Natural killer cell (primary cell): ENCODE measurements at places on chromosomes 16 and 17.
A peak's percentile ranks its signal among the peaks of the same experiment; 100 is the strongest.

GRCh38 chr16:3938843-3939624 lies 58.5 kb upstream of the CREBBP start:
- DNase-seq, result peak; percentile 83

GRCh38 chr16:81770008-81770407 lies 9.1 kb upstream of the PLCG2 start:
- peak; percentile 43 for DNase-seq

GRCh38 chr17:78956254-78956653 lies 23.5 kb downstream of the LGALS3BP start:
- DNase-seq, result no peak

DNA sequence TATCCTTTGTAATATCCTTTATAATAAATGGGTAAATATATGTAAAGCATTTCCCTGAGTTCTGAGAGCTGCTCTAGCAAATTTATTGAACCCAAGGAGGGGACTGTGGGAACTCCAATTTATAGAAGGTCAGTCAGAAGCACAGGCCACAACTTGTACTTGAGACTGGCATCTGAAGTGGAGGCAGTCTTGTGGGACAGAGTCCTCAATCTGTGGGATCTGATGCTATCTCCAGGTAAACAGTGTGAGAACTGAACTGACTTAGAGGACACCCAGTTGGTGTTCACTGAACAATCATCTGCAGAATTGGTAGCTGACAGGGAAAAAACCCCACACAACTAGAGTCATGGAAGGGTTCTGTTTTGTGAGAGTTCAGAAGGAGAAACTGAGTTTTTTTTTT lies 34.0 kb downstream of the AKAP10 start:
- DNase-seq, result no peak

GRCh38 chr17:74197801-74198200 lies 5.7 kb upstream of the RPL38 start:
- DNase-seq, result no peak

DNA sequence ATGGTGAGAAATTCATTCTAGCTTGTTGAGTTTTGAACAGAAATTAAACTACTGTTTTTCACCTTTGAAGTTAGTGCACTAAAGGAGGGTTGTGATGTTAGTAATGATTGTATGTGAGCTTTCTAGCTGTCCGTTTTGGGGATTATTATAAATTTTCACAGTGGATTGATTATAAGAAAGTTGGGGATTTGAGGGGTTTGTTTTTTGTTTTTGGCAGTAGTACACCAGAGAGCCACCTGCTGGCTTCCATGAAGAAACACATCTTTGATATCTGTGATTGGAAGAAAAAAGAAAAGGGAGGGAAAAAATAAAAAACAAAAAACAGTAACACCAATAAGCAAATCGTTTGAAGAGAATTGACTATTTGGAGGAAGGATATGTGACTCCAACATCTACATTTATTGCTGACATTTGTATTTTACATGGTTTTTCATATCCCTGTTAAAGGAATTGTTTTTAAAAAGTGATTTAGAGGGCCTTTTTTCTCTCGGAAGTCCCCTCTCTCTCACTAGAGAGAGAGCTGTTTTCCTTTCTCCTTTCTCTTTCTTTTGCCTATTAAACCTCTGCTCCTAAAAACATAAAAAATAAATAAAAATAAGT lies 1469.5 kb upstream of the GOT2 start:
- no peak for DNase-seq

- DNase-seq, result no peak
These were observed 17.0 kb upstream of the NAGS start for GRCh38 chr17:43987131-43988021.

DNA sequence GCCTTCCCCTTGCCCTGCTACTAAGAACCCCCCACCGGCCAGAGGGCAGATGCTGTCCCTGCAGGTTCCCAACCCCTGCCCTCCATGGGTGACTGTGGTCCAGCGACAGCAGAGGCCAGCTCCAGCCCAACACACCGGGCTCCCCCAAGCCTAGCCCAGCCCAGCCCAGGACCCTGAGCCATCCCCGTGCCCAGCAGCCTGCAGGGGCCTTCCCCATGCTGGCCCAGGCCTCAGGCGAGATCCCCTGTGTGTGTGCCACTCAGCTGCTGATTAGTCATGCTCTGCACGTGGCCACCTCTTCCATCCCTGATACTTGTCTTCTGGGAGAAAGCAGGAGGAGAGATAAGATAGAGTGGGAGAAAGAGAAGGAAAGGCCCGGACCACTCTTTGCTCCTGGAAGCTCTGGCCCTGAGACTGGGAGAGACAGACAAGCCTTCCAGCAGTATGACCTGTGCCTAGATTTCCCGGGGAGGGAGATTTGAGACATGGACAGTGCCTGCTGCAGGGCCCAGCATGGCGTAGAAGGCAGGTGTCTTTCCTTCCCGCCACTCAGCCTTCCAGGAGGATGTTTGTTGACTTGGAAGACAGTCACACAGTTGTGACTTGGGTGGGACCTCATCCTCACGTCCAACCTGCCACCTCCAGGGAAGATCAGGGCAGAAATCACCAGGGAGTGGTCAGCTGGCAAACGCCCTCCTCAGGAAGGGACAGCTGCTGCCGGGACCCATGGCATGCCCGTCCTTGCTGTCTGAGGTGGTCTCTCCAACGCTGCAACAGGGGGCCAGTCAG lies 41.3 kb upstream of the RASD1 start:
- DNase-seq, result no peak

GRCh38 chr16:66364117-66364958 lies 2.2 kb upstream of the CDH5 start:
- DNase-seq, result no peak

DNA sequence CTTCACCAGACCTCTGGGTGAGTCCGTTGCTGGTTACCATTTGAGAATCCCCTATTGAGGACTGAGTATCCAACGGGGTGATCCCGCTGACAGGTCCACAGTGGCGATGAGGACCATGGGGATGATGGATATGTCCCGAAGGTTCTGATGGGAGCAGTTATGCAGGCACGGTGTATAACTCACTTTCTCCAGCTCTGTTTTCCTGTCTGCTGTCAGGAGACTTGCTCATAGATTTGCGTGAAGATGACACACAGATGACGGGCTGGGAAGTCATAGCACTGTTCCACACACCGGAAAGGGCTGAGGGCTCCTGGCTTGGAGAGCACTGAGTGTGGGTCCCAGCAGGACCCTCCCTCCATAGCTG lies 22.2 kb upstream of the ADCY7 start:
- no peak for DNase-seq

DNA sequence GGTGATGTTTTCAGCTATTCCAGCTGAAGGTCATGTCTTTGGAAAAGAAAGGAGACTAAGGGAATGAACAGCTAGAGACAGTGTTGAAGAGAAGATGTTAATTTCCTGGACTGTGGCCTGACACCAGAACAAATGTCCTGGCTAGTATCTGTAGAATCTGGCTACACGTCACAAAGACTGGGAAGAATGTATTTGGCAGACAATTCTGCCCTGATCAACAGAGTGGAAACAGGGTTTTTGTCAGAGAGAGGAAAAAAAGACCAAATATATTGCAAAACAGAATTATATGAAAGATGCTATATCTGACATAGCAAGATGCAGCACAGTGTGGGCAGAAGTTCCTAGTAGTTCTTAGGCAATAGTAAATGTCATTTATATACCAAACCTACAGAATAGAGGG lies 17.0 kb upstream of the ANKFN1 start:
- DNase-seq, result no peak

DNA sequence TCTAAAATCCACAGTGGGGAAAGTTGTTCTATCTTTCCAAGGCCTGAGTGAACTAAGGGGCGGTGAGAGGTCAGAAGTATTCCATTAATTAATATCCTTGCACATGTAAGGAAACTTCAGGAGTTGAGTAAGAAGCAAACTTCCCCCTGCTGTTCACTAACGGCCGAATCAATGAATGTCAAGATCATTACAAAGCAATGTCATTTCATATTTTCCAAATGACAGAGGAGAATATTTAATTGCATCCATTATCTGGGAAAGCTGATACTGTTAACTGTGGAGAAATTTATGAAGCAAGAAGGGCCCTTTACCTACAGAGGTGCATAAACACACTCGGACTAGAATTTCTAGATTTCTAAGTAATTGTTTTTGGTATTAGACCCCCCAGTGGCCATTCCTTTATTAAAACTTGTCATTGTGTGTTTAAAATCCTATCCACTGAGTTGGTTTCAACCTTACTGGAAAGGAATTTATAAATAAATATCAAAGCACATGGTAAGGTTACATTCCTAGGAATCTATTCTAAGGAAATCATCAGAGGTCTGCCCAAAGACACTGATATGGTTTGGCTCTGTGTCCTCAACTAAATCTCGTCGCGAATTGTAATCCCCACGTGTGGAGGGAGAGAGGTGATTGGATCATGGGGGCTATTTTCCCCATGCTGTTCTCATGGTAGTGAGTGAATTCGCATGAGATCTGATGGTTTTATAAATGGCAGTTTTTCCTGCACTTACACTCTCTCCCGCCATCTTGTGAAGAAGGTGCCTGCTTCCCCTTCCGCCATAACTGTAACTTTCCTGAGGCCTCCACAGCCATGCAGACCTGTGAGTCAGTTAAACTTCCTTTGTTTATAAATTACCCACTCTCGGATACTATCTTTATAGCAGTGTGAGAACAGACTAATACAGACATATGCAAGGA lies 20.4 kb upstream of the SMURF2 start:
- DNase-seq, result no peak

DNA sequence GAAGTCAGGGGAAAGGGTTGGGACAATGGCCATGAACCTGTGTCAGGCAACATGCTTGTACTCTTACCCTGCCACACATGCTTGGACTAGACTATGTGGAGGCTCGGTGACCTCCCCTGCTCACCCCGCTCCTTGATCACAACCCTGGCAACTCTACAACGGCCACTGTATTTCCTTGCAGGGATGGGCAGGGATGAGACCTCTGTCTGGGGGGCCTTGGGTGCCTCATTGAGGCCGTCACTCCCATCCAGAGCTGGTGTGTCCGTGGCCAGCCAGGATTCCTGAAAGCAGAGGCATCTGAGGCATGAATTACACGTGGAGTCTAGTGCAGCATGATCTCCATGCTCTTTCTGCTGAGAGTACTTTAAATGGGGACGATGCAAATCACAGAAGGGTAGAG lies 948 bp downstream of the PLA2G15 start:
- DNase-seq, result no peak
